ENCODE measurements at places on chromosomes 13 and 19.

DNA sequence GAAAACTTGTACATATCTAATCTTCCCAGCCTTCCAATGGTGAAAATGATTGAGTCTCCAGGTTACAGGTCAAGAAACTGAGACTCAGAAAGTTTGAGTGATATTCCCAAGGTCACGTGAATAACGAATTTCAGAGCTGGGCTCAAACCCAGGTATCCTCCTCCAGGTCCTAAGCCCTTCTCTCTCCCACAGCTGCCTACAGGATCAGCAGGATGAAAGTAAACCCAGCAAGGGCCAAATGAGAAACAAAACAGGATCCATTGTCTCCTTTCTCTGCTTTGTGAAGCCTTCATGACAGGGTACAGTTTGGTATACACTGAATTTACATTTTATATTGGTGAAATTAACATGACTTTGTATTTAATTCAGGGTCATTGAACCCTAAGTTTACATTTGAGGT, 208.1 kb downstream of the RBM26 start:
- DNase-seq: no peak

DNA sequence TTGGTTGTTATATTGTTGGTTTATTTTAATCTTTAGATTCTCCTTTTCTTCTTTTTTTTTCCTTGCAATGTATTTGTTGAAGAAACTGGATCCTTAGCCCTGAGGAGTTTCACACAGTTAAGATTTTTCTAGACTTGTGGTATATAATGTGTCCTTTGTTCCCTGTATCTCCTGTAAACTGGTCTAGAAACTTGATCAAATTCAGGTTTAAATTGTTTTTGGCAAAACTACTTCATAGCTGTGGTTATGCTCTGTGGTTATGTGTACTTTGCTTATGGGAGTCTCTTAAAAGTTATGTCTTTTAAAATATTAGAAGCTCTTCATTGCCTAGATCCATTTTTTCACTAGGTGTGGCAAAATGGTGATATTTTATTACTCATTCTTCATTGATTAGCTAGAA, 3.7 kb upstream of the MTRF1 start:
- no peak for DNase-seq

GRCh38 chr19:8610041-8610935, at the start of gene ADAMTS10:
TSS of gene ADAMTS10 (minus strand) at chr19:8610715. CDS start at chr19:8605710, 5,005 bp downstream.
- DNase-seq: no peak

GRCh38 chr13:113579686-113580085, 4.9 kb upstream of the TFDP1 start:
- DNase-seq: peak; percentile 15

GRCh38 chr13:77274126-77274525, 52.8 kb downstream of the MYCBP2 start:
- no peak for DNase-seq

GRCh38 chr19:16893686-16893989, 4.8 kb downstream of the F2RL3 start:
- no peak for DNase-seq

DNA sequence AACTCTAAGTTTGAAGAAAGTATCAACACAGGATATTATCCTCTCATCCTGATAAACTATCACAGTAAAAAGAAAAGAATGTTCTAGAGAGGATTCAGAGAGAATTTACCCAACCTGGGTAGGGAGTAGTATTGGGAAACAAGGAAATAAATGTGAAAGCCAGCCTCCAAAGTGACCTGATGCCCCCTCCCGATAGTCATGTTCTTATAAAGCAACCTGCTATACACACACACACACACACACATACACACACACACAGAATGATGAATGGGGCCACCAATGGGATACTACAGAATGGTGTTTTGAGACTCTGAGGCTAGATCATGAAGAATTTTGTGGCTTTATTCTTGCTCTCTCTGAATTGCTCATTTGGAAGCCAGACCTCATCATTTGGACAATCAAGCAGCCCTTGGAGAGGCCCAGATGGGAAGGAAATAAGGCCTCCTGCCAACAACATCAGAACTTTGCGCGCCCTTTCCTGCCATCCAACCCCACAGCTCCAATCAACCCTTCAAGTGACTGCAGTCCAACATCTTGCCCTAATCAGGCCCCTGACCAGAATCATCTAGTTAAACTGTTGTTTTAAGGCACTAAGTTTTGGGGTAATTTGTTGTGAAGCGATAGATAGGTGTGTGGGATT, 807.9 kb upstream of the ARGLU1 start:
- no peak for DNase-seq

DNA sequence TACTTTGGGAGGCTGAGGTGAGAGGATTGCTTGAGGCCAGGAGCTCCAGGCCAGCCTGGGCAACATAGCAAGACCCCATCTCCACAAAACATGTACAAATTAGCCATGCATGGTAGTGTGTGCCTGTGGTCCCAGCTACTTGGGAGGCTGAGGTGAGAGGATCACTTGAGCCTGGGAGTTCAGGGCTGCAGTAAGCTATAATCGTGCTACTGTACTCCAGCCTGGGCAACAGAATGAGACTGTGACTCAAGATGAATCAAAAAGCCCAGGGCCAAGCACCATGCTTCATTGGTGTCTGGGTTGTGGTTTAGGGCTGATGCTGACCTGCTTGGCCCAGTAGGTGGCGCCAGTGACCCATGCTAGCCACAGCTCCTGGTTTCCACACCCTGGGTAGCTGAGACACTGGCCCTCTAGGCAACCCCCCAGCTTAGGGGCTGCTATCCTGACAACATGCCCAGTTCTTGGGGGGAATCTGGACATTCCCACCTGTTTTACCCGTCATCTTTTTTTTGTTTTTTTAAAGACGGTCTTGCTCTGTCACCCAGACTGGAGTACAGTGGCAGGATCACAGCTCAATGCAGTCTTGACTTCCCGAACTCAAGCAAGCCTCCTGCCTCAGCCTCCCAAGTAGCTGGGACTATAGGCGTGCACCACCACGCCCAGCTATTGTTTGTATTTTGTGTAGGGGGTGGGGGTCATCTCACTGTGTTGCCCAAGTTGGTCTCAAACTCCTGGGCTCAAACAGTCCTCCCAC, 5.5 kb downstream of the CCDC124 start:
- DNase-seq: peak; percentile 92

DNA sequence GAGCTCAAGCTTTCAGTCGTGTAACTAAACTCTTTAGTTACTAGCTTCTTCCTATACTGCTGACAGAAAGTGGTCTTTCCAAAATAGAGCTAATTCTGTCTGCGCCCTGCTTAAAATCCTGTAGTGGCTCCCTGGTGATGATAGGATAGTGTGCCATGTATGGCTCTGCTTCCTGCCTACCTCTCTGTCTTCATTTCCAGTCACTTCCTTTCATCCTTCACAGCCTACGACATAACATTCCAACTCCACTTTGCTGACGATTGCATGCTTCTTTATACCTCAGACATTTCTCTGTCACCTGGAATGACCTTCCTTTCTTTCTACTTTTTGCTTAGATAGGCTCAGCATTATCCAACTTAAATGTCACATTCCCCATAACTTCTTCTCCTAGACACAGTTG, 190.8 kb downstream of the MAB21L1 start:
- DNase-seq: no peak

DNA sequence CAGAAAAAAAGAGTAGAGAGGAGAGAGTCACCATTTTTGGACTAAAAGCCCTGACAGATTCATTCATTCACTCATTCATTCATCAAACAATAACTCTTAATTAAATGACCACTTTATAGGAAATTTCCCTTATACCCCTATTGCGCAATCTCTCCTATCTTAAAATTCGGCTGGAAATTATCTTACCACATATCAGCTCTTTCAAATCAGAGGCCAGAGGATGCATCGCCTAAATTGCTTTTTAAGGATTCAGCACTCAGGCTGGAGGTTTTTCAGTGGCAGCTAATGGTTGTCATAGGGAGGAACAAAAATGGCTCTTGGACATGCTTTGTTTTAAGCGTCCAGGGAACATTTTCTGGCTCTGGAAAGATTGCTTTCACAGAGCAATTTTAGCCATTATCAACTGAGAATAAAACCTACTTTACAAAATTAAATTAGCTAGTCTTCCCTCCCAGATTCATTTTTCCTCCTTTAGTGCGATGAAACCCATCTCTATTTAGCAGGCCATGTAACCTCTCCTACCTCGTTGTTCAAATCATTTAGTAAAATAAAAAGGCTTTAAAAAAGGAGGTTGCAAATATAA, 115.2 kb downstream of the OLFM4 start:
- DNase-seq: no peak

GRCh38 chr13:100722517-100722916, 47.9 kb upstream of the TMTC4 start:
- no peak for DNase-seq

DNA sequence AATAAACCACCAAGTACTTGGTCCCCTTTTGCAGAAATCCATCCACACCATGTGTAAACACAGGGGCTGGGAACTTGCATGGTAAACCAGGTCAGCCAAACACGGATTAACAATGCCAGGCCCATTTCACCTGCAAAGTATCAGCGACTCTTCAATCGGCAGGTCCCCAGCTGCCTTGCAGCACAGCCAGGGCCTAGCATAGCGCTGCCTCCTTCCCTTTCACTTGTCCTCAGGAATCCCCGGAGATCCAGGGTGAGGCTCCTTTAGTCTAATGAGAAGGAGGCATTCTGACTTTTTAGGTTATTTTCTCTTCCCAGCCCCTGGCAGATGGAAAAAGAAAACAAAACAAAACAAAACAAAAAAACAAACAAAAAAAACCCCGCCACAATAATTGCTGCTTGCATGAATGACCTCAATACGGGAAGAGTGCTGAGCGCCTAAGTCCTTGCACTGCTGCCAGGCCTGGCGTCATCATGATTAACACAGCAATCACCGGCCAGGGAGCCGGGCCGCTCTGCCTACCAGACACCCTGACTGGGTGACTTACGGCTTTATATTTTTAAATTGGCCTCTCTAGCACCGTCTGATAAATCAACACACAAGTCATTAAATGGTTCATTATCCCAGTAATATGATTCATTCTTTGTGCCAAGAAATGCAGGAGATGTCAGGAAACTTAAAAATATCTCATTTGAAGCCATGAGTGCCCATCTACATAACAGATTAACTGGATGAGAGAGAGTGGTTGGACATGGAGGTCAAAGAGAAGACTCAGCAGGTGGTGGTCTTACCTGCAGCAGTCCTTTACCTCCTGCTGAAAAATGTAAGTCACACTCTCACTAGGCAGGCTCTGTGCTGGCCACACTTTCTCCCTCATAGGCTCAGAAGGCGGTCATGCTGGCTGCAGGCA, 692.7 kb downstream of the UQCRFS1 start:
- DNase-seq: no peak

- DNase-seq: no peak
These were observed 17.5 kb upstream of the FFAR2 start for GRCh38 chr19:35430409-35431144.

- no peak for DNase-seq
These were observed 873.0 kb downstream of the OLFM4 start for GRCh38 chr13:53901593-53901992.

GRCh38 chr19:10852098-10852800, 4.0 kb downstream of the C19orf38 start:
- no peak for DNase-seq

GRCh38 chr19:18558604-18559003, 934 bp downstream of the KXD1 start:
- no peak for DNase-seq

DNA sequence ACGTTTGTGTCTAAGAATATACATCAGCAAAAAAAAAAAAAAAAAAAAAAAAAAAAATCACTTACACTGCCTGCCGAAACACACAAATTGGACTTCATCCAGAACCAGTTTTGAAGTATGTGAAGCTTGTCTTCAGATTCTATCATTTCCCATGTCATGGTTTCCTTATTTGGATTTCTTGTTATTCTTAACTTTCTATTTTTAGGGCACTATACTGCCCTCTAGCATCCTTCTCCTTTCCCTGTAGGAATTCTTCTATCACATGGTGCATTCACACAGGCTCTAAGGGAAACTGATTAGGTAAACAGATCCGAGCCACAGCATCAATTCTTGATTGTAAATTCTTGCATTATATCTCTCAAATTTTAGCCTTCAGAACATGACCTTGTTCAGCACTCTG, 1507.5 kb downstream of the OLFM4 start:
- no peak for DNase-seq

DNA sequence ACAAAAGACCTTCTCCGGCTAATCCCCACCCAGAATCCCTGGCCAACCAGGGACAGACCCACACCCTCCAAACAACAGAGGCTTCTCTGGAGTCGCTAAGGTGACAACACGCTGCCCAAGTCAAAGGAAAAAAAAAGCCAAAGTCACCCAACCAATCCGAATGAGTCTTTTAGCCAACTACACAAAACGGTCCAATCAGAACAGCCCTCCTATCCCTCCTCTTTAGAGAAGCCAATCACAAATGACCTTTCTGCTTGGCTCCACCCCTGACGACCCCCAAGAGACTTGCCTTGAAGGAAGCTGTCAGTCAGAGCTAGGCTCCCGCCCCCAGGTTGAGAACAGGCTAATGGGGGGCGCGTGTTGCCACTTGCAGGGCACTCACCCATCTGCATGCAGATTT, 6.6 kb upstream of the FBXW9 start:
- no peak for DNase-seq

DNA sequence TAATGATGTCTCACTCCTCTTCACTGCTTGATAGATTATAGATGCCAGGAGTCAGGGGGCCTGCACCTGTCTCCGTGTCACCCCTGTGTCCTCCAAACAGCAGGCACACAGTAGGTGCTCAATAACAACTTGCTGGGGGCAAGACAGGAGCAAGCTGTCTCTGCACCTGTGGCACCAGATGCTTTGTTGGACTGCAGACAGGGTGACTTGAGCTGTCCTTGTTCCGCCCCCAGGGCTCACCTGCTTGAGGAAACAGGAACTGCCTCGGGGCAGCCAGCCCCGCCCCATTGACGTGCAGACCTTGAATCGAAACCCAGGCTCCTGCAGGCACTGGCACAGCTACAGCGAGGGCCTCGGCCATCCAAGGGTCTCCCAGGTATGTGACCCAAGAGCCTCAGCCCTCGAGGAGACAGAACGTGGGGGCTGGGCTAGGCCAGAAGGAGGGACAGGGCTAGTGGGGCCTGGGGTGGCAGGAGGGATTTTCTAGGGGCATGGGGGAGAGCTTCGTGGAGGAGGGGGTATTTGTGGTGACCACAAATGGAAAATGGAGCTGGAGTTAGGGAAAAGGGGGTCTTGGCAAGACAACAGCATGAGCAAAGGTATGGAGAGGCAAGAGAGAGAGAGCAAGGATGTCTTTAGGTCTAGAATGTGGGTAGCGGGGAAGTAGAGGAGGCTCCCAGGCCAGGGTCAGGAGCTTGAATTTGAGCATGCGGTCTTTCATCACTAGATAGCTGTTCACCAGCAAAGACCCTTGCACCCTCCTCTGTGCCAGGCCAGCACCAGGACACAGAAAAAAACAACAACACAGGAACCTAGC, at the start of gene HSH2D:
TSS of gene HSH2D (plus strand) at position 287 of the 817 bp plus-strand sequence. CDS start 5,066 bp downstream, outside the sequence.
- DNase-seq: peak; percentile 95

DNA sequence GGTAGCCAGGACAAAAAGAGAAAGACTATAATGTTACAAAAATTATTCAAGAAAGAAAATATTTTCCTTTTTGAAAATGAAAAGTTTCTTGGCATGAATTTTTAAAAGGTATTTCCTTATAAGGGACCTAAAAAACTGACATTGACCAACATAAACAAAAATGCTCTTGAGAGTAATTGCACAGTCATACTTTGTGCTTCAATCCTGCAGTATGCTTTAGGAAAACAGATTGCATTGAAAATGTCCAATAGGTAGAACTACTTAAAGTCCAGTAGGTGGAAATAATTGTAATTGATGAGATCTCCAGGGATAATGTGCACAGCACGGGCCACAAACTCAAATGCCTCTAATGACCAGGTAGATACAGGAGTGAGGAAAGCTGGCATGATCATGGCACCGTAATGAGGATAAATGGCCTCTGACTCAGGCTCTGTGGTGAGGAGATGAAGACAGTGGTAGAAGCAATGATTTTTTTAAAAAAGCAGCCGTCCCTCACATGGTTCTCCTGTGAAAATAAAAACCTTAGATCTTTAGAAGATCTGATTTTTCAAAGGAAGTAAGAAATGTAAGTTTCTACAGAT, 278.0 kb downstream of the ITGBL1 start:
- DNase-seq: no peak

GRCh38 chr19:1122021-1122971, 18.5 kb downstream of the GPX4 start:
- no peak for DNase-seq
